Activated CD4-positive, alpha-beta T cell treated with anti-CD3 and anti-CD28 coated beads for 24 hours (primary cell): ENCODE measurements at places on chromosomes 1 and 21.

- DNase-seq, result no peak
Observed at GRCh38 chr1:202073206-202073605, 49.5 kb upstream of the GPR37L1 start.

DNA sequence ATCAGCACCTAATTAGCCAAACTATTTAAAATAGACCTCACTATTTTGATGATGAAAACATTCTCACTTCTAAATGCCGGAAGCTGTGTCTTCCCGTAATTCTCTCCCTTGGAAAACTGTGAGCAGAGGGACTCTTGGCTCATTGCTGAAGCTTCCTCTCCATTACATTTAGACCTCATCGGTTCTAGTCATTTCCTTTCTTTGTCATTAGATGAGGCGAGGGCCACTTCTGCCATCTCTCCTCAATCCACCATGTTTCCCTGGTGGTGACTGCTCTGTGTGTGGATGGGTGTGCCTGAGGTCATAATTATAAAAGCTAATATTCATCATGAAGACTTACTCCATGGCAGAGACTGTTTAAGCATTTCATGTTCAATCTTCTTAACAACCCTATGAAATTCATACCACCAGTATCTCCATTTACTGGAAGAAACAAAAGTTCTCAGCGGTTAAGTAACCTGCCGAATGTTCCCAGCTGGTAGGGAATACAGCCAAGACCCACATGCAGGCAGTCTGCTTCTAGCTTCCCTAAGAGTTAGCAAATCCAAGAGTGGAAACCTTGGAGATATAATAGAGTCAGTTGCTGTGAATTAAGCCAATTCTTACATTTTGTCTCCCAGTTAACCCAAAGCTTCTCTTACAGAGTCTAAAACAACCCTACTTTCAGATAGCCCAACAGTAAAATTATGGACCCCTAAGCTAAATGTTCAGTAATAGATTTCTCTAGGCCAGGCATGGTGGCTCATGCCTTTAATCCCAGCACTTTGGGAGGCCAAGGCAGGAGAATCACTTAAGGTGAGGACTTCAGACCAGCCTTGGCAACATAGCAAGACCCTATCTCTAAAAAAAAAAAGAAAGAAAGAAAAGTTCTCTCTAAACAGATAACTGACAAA lies 156.2 kb downstream of the ZBTB18 start:
- DNase-seq, result no peak

- no peak for DNase-seq
Observed at GRCh38 chr21:26900980-26901379, 55.8 kb upstream of the ADAMTS1 start.

GRCh38 chr1:210516092-210516656 lies 187.5 kb downstream of the HHAT start:
- no peak for DNase-seq

- no peak for DNase-seq
Observed at GRCh38 chr1:219755234-219755633, 142.3 kb upstream of the ZC3H11B start.

DNA sequence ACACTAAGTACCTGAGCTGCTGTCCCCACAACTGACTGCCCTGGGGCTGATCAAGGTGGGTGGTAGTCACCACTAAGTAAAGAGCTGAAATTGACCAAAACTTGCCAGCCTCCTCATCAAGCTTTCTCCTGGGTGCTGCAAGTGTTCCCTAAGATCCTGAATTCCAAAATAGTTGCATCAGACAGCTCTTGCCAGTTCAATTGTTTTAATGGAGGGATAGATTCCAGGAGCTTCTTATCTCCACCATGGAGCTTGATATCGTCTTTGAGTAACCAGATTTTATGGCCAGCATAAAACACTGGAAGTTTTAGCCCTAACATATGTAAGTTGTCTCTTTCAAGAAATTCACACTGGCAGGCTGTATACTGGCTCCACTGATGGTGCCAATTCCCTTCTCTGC lies 90.3 kb downstream of the NID1 start:
- no peak for DNase-seq

GRCh38 chr1:88089961-88090360 lies 594.1 kb upstream of the PKN2 start:
- DNase-seq, result no peak

- no peak for DNase-seq
Observed at GRCh38 chr1:150365941-150366340, 2.0 kb downstream of the RPRD2 start.

DNA sequence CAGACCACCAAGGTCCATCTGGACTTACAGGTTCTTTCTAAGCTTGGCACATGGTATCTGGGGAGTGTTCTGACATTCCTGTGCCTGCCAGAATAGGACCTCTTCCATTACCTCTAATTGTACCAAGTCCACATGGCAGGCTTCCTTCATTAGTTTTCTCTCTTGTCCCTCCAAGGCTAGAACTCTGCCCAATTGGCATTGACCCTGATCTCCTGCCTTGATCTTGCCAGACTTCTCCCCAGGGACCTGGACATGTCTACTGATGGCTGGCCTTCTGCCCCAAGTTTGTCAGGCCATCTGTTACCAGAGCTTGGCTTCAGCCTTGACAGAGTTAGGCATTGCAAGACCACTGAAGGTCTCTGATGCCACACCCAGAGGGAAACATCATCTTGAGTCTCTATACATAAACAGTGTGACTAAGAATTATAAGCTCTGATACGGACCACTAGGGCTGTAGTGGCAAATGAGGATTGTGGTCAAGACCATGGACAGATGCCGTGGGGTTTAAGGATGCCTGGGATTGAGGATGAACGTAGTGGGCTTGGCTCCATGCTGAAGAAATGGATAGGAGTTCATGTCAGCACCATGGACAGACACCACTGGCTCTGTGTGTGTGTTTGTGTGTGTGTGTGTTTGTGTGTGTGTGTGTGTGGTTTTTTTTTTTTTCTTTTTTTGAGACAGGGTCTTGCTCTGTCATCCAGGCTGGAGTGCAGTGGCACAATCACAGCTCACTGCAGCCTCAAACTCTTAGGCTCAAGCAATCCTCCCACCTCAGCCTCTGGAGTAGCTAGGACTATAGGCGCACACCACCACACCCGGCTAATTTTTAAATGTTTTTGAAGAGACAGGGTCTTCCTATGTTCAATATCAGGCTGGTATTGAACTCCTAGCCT lies 19.5 kb upstream of the PSMB2 start:
- no peak for DNase-seq

DNA sequence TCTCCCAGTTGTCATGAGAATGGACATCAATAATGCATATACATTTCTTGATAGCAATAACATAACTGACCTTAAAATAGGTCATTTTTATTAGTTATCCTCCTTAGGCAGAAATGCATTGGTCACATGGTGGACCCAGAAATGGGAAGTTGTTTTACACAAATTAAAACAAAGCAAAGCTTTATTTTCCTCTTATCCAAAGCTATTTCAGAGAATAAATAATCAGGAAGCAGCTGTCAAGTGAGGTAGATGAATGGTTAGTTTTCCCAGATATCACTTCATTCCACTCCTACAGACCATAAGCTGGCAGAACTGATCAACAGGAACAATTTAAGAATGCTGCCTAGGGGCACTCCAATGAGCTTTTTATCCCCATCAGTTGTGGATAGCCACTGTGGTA lies 16.0 kb upstream of the OLIG1 start:
- DNase-seq, result no peak

DNA sequence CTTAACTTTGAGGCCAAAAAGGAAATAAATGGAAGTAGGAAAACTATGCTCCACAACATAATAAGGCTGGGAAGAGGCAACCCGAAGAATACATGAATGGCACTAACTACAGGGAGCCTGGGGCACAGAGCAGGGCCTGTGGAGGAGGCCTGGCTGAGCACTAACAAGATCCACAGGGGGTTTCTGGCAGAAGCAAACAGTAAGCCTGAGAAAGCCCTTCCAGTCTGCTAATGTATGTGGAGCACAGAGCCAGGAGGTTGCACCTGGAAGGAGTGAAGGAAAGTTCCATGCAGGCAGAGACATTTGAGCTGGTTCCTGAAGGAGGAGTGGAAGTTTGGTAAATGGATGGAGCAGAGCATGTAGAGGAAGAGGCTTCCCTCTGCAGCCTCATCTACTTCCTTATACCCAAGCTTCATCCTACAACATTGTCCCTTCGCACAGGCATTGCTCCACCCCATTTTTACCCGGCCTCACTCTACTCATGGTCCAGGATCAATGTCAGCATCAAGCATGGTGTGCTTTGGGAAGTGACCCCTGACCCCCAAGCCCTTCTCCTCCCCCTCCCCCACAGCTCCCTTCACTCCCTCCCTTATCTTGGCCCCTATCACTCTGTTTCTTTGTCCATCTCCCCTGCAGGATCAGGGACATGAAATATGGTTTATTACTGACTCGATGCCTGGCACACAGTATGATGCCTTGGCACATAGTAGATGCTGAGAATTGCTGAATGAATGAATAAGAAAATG lies 23.3 kb downstream of the SHISA4 start:
- DNase-seq, result no peak

DNA sequence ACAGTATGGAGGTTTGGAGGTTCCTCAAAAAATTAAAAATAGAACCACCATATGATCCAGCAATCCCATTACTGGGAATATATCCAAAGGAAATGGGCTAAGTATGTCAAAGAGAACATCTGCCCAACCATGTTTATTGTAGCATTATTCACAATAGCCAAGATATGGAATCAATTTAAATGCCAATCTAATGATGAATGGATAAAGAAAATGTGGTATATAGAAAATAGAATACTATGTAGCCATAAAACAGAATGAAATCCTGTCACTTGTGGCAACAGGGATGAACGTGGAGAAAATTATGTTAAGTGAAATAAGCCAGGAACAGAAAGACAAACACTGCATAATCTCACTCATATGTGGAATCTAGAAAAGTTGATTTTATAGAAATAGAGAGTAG lies 201.7 kb upstream of the AJAP1 start:
- DNase-seq, result no peak

- no peak for DNase-seq
Observed at GRCh38 chr1:212955098-212955497, 4.8 kb downstream of the VASH2 start.

- no peak for DNase-seq
Observed at GRCh38 chr1:59978511-59978910, 51.9 kb upstream of the CYP2J2 start.

- no peak for DNase-seq
Observed at GRCh38 chr21:44649521-44650100, 3.4 kb downstream of the KRTAP10-11 start.

DNA sequence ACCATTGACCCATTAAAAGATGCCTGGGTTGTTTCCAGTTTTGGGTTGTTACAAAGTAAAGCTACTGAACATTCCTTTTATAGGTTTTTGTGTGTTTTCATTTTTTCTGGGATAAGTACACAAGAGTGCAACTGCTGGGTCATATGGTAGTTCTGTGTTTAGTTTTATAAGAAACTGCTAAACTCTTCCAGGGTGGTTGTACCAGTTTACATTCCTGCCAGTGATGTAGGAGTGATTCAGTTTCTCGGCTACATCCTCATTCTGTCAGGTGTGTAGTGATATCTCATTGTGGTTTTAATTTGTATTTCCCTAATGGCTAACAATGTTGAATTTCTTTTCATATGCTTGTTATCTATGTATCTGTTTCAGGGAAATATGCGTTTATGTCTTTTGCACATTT lies 58.5 kb upstream of the DNAJC6 start:
- no peak for DNase-seq

DNA sequence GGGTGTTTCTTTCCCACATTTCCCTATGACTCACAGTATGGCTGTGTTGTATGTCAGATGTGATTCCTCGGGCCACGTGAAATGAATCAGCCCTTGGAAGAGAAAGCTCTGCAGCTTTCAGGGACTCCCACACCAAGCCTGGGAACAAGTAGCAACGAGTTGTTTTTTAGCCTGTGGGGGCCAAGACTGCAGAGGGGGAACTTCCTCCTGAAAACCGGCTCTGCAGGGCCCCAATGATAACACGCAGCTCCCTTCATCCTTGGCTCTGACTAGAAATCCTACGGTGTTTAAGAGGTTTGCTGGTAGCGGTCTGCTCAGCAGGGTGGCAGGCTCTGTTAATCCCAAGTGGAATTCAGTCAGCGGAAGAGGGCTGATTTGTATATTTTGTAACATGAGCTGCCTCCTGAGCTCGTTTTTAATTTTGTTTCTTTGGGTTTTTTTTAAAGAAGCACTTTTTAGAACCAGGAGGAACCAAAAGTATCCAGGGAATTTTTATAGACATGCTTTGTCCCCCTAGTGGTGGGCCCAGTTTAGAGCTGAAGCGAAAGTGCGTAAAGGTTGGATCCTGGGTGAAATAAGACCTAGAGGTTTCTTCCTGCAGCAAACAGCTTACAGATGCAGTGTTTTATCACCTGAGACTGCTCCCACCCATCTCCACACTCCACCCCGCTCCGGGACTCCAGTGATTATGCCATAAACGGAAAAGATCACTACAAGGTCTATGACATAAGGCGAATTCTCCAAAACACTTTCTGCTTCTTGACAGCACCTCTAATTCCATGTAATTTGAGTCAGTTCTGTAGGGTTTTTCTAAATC lies 48.8 kb downstream of the LAMC2 start:
- DNase-seq, result no peak

DNA sequence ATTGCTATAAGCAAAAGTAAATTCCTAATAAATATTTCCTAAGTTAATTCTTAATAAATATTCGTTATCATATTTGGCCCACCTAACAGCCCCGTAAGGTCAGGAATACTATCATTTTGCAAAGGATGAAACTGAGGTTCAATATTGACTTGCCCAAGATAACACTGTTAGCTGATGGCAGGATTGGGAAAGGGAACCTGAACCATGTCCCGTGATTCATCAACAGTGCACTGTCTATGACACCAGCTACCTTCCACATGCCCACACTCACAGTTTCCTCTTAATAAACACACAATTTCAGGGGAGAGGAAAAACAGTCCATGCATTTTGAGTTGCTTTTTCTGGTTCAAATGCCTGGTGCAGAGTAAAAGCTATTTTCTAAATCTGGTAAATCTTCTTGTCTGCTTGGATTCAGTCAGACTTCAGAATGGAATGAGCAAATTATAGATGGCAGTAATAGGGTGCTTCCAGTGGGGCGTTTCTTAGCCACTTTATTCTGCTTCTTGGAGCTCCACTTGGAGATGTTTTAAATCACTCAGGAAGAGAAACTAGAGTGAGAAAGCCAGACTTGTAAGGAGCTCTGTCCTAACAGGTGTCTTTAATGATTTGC lies 354.6 kb downstream of the PDE4B start:
- DNase-seq, result no peak
